NCI-H146 (cell line): ENCODE measurements at places on chromosomes 2 and 18.
A peak's percentile ranks its signal among the peaks of the same experiment; 100 is the strongest.

- no peak for DNase-seq
These were observed 23.5 kb downstream of the ELP2 start for GRCh38 chr18:36153203-36153602.

DNA sequence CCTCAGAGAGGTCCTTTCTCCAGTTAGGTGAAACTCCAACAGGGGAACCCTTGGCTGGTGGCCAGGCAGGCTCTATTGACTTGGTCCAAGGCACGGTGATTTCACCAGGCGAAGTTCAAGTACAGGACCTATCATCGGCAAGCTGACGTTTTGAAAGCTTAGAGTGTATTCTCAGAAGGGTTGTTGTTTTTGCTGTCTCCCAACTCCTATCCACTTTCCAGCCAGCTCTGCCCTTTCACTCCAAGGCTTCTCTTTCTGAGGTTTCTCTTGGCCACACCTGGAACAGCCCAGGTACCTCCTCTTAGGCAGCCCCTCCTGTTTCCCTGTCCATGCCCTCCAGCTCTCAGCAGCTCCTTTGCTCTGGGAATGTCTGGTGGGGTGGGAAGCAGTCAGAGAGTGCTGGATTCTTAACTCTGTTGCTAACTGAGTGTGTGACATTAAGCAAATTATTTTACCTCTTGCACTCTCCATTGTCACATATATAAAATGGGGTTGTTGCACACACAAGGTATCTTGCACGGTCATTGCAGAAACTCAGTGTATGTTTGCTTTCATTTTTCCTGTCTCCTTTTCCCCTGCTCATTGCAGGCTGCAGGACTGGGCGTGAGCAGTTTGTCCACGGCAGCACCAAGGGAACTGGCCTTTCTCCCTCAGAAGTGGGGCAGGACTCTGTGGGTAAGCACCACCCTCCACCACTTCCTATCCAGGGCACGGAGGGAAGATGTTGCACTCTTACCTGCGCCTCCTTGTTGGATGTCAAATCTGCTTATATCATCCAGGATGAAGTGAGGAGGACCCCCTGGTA, 30.2 kb downstream of the CAPN13 start:
- no peak for DNase-seq

DNA sequence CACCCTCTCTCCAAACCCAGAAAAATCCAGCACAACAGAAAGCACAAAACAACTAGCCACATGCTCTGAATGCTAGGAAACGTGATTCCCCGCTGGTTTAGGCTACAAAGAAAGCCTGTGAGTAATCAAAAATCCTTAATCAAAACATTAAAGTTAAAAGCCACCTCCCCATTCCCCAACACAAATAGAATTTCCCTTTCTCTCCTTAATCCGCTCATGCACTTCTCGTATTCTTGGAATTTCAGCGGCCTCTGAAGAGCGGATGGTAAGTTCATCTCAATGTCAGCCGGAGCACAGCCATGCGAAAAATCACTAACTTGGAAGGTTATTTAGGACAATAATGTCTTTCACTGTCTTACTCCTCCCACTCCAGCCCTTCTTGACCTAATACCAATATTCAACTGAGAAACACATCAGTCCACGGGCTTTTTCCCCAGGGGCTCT, 126.7 kb downstream of the OSBPL1A start:
- no peak for DNase-seq

DNA sequence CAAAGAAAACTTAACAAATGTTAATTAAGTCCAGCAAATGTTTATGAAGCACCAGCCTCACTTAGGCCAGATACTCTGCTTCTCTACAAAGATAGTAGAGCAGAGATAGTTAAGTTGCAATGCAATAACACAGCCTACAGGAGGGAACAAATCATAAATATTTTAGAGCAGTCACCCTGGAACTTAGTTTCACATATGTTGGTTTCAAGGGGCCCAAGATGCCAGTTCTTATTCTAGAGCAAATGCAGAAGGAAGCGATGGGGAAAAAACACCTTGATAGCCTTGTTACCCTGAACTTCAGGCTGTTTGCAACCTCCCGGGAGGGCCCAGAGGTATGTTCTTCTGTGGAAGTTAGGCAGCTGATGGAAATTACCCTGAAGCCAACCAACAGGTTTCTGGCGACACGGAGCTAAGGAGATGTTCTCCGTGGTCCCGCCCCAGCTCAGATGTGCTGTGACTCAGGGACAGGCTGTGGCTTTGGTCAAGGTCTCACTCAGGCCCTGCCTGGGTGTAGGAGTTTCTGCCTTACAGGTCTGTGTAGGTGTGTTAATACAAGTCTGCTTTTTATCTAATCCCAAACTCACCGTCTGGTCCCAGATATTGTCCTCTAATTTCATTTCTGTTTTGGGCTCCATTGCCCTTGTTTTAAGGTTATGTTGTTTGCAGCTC, 3.8 kb downstream of the CTIF start:
- DNase-seq = no peak

DNA sequence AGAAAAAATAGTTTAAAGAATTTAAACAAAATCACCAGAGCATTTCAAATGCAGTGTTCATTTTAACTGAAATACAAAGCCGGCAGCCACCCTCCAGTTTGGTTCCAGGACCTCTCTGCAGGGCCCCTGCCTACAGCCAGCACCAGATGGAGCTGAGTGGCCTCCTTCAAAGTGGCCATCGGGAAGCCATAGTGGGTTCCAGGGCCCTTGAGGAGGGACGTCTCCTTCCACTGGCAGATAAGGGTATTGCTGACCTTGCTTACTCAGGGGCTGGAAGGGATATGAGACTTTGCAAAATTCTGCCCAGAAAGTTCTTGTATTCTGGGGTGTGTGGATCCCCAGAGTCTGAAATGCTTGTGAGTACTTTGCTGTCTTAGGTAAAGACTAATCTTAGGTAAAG, 205.2 kb upstream of the APCDD1 start:
- peak; percentile 24 for DNase-seq

DNA sequence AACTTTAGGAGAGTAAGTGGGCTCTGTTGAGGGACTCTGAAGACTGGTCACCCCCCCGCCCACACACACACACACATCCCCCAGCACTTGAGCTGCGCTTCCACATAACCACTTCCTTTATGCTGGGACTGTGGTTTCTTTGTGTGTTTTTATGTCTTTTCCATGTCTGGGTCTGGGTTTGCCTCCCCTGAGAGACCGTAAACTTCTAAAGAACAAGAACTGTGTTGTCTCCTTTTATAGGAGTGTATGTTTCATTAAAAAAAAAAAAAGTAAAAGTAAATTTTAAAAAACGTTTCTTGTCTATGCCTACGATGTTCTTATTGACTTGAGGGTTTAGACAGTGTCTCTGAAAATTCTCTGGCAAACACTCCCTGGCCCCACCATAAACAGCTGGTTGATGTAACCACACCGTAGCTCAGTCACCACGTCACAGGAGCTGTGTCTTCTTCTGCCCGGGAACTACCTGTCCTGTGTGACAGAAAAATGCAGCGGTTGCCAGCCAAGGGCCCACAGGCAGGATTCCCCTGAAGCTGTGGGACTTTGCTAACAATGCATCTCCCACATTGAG, 68.0 kb downstream of the KLHL29 start:
- no peak for DNase-seq

GRCh38 chr2:43333101-43333655, 106.8 kb upstream of the ZFP36L2 start:
- no peak for DNase-seq

- DNase-seq = peak; percentile 12
These were observed 468.2 kb upstream of the HS6ST1 start for GRCh38 chr2:128786741-128787478.
